ENCODE measurements at places on chromosomes 11 and 22. TPM values are rescaled to one million over a fixed set of nuclear protein-coding genes. Genes with fewer than 3 reads are reported as not detected.

The ACR gene
- not detected for polyA plus RNA-seq

The MAPK8IP1 gene
- not detected for polyA plus RNA-seq

The KRTAP5-1 gene
- polyA plus RNA-seq, result not detected

The AGBL2 gene
- 1.5 TPM for polyA plus RNA-seq

The MS4A6A gene
- polyA plus RNA-seq, result not detected

The MS4A6E gene
- not detected for polyA plus RNA-seq

The MRGPRF gene
- not detected for polyA plus RNA-seq

The MEN1 gene
- 22.1 TPM for polyA plus RNA-seq

The C22orf15 gene
- 0.81 TPM for polyA plus RNA-seq

The BTBD18 gene
- polyA plus RNA-seq, result 0.25 TPM

The CCDC73 gene
- not detected for polyA plus RNA-seq

The EIF1AD gene
- 11.5 TPM for polyA plus RNA-seq

The RPS19BP1 gene
- polyA plus RNA-seq, result 129 TPM

The OSM gene
- polyA plus RNA-seq, result 4.4 TPM

The MFRP gene
- polyA plus RNA-seq, result not detected

The UBQLN3 gene
- polyA plus RNA-seq, result not detected

The OR51E2 gene
- not detected for polyA plus RNA-seq

The UPK3A gene
- polyA plus RNA-seq, result not detected

The CD81 gene
- polyA plus RNA-seq, result 62.0 TPM

The KCNJ11 gene
- not detected for polyA plus RNA-seq

The RAC2 gene
- polyA plus RNA-seq, result 1,110 TPM

The ANGPTL5 gene
- not detected for polyA plus RNA-seq

The POTEH gene
- polyA plus RNA-seq, result not detected

The PGA4 gene
- not detected for polyA plus RNA-seq

The SESN3 gene
- polyA plus RNA-seq, result 1.7 TPM

The HSPB2 gene
- not detected for polyA plus RNA-seq

The ANO1 gene
- not detected for polyA plus RNA-seq

The SERPING1 gene
- polyA plus RNA-seq, result not detected

The TTC36 gene
- 0.41 TPM for polyA plus RNA-seq

The LSP1 gene
- polyA plus RNA-seq, result 438 TPM

The SHANK2 gene
- not detected for polyA plus RNA-seq

The PRRG4 gene
- polyA plus RNA-seq, result not detected

The KDM4E gene
- polyA plus RNA-seq, result not detected

The PLAAT2 gene
- polyA plus RNA-seq, result 0.49 TPM

The SLN gene
- not detected for polyA plus RNA-seq

The DERL3 gene
- polyA plus RNA-seq, result not detected
